ENCODE measurements at places on chromosomes 6 and 20. TPM values are rescaled to one million over a fixed set of nuclear protein-coding genes. Genes with fewer than 3 reads are reported as not detected.

TGM3 gene
- total RNA-seq, result 0.39 TPM

STMND1 gene
- total RNA-seq, result not detected

PRDM1 gene
- 1.7 TPM for total RNA-seq

EPPIN gene
- not detected for total RNA-seq

RBCK1 gene
- total RNA-seq, result 51.7 TPM

C20orf204 gene
- 1.4 TPM for total RNA-seq

RNASET2 gene
- total RNA-seq, result 70.5 TPM

ALDH5A1 gene
- total RNA-seq, result 5.0 TPM

NDUFAF4 gene
- 14.4 TPM for total RNA-seq

MDN1 gene
- total RNA-seq, result 24.0 TPM

PRR3 gene
- total RNA-seq, result 5.7 TPM

GPSM3 gene
- 1.0 TPM for total RNA-seq
